ENCODE measurements at places on chromosomes 5 and 9.
A peak's percentile ranks its signal among the peaks of the same experiment; 100 is the strongest.

GRCh38 chr9:92931606-92932005 lies 15.7 kb upstream of the FGD3 start:
- no peak for DNase-seq

DNA sequence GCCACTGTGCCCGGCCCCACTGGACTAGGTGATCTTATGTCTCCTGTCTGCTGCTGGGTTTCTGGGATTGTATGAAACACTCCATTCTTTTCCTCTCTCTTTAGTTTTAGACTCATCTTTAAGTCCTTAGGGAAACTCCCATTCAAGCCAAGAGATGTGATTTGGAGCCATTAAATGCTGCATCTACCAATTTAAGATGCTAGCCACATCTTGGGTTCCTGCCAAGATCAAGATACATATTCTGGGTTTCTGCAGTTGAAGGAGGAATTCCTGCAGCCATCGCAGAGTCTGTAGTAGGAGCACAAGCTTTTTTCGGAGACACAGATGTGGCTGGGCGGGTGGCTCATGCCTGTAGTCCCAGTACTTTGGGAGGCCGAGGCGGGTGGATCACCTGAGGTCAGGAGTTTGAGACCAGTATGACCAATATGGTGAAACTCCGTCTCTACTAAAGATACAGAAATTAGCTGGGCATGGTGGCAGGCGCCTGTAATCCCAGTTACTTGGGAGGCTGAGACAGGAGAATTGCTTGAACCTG lies 23.2 kb downstream of the STXBP1 start:
- DNase-seq, result no peak

DNA sequence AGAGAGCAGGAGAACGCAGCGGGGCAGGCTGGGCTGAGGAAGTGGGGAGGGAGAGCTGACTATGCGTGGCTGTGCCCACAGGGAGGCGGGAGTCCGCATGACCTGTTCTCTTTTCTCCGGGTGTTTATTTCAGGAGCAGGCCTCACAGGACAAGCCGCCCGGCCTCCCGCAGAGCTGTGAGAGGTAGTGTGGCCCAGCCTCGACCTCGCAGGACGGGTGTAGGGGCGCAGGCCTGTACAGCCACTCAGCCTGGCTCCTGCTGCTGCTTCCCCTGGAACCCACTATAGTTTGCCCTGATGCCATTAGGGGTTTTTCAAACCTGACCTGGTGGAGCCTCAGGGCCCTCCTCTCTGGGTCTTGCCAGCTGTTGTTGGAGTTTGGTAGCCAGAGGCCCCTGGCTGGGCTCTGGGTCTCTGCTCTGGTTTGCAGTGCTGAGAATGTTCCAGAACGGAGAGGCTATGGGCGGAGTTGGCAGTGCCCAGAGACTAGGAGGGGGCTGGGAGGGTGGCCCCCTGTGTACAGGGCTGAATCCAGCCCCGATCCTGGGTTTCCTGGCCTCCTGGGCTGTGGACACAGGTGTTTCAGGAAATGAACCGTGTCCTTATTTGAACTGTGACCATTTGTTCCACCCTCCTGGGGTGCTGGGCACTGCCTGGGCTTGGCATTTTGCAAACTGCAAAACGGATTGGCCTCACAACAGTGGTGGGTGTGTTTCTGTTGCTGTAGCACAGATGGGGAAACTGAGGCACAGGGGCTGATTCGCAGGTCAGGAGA lies 78.8 kb downstream of the WNK2 start:
- DNase-seq, result peak; percentile 82

DNA sequence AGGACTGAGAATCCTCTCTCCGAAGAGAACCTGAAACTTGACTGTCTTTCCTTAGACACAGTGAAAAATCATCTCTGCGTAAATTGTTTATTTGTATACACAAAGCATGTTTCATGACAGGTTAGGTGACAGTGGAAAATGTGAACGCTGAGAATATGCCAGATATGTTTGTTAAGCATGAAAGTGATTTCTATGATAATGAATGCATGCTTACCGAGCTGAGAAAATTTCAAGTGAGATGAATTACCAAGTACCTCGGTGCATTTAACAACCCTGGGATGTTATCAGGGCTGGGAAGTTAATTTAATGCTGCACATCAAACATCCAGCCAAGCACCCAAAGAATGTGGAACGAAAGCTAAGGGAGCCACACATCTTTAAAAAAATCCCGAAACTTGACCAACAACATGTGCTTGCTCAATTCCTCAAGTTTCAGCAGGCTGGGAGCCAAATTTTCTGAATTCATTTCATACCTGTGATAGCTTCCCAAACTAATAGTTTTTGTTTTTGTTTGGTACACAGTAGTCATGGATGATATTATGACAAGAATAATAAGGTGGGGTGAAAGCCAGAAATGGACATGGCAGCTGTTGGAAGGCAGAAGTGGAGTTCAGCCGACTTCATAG lies 336.9 kb downstream of the ARHGEF28 start:
- DNase-seq, result no peak

GRCh38 chr9:134373269-134373668 lies 47.0 kb downstream of the RXRA start:
- DNase-seq, result no peak

GRCh38 chr5:119341452-119342349 lies 14.1 kb upstream of the TNFAIP8 start:
- no peak for DNase-seq

DNA sequence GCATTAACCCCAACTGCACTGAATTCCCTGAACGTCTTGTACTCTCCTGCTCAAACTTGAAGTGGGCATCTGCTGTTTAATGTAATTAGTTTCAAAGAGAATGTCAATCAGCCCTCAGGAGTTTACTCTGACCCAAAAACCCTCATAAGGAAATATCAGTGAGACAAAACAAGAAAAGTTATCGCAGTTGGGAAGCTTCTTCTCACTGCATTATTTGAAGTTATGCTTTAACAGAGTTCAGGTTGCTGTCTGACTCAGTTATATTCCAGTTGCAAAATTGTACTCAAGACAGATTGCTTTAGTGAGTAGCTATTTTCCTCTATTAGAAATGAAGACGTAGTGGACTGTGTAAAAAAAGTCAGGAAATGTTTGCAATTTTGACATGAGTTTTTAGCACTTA lies 52.1 kb downstream of the PPIC start:
- no peak for DNase-seq

DNA sequence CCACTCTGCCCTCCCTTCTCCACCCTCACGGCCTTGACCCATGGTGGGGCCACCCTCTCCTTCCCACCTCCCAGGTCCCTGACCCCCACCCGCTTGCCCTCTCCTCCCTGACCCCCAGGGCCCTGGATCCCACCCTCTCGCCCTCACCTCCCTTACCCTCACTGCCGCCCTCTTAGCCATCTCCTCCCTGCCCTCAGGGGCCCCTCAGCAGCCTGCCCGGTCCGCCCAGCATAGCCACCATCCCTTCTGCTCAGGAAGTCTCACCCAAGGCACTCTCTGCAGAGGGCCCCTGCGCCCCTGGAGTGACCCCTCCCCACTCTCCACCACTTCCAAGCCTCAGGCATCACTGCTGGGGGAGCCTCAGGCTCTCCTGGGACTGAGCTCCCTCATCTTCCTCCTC lies 66.3 kb downstream of the MRPL36 start:
- DNase-seq, result no peak

All from DMS53 (cell line).